Activated CD4-positive, alpha-beta T cell treated with anti-CD3 and anti-CD28 coated beads, Interleukin-2, amount 50 U/mL, for 48 hours (primary cell): ENCODE measurements at places on chromosomes 3 and 15.
A peak's percentile ranks its signal among the peaks of the same experiment; 100 is the strongest.

DNA sequence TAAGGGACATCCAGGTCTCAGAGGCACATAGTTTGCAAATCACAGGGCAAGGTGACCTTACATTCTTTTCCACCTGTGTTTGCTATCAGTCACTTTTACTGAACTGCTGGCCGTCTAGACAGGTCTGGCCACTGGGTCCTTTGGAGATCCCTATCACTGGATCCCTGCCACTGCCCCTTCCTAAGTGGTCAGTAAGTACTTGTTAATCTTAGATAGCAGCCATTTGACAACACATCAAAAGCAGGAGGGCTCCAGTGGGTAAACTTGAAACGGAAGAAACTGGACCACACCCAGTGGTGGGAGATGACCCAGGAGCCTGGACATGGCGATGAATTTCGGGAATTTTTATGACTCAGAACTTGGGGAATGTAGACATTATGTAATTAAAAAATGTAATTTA lies 28.9 kb upstream of the RASGRP1 start:
- no peak for DNase-seq

DNA sequence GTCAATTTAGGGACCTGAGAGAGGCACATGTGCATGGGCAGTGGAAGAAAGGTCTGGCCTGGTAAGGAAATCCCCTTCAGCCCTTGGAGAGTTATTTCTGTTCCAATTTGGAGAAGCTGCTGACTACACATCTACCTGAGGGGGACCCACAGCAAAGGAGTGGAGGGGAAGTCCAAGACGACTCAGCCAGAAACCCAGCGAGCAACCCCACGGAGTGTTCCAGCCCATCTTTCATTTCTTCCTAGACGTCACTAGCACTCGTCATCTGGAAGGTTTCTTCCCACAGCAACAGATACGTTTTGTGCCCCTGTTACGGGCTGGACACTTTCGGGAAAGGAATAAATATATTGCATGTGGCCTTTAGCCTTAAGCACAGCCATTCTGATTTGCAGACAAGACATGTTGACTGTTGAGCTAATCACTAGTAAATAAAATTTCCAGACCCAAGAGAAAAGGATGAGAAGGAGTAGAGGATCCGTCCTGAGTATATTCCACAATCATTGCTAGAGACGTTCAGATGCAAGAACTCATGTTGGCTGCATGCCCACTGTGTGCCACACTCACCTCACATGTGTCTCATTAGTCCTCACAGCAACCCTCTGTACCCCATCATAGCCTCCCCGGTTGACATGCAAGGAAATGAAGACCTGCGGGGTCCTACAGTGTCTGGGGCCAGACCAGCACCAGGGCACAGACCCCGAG lies 7.8 kb upstream of the FAM174B start:
- DNase-seq, result peak; percentile 47

DNA sequence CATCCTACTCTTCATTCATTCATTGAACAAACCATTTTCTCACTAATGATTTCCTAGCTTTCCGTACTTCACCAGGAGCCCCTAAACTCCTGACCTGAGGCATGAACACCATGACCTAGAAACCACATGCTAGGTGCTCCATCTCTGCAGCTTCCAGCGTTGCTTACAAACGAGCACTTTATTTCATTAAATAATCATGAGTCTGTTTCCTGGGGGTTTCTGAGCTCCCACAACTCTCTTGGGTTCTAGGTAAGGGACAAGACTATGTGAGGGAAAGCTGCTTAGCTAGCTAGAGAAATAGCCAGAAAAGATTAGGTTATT lies 1.3 kb downstream of the MAP2K1 start:
- DNase-seq, result no peak

- DNase-seq, result no peak
These were observed 93.0 kb upstream of the IGSF10 start for GRCh38 chr3:151553888-151554287.

DNA sequence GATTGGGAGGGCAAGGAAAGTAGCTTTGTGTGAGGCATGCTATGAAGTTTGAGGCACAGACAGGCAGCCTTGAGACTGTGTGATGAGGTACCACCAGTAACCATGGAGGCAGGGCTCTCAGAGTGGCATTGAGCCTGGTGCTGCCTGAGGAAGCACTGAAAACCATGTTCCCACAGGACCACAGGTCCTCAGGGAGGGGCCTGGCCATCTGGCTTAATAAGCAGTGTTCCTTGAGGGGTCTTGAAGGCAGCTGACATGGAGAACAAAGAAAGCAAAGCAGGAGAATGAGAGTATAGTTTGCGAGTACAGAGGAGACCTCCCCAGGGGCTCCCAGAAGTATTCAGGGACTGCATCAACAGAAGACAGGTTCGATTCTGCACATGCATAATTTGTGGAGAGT lies 346.6 kb downstream of the EPHB1 start:
- DNase-seq, result no peak

GRCh38 chr15:101698314-101698713 lies 26.0 kb downstream of the TARS3 start:
- no peak for DNase-seq

GRCh38 chr15:73948982-73949381 lies 22.7 kb downstream of the LOXL1 start:
- DNase-seq, result no peak

DNA sequence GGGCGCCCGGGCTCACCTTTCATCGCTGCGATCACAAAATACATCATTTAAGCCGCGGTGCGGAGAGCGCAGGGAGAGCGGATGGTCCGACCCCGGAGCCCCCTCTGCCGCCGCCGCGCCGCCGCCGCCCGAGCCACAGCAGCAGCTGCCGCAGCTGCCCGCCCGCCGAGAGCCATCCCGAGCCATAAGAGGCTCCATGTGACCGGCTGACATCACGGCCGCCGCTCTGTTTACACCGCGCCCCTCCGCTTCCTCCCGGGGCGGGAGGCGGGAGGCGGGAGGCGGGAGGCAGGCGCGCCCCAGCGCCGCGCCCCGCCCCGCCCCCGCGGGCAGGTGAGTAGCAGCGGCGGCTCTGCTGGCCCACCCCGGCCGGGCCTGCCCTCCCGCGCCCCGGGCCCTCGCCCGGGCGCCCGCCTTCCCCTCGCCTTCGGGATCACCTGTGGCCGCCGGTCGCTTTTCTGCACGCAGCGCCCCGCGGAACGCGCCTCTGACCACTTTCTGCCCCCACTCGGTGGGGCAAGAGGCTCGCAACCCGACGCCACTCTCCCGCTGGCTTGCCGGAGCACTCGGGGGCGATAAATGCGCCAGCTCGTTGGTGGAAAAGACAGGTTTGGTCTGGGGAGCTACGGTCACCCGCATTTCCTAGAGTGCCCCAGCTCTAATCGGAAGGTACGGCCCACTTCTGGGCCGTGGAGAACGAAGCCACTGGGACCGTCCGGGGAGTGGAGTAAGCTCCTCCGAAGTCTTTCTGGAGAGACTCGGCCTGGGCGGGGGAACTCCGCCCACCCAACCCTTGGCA lies 113.6 kb upstream of the ICE2 start:
- peak; percentile 81 for DNase-seq

DNA sequence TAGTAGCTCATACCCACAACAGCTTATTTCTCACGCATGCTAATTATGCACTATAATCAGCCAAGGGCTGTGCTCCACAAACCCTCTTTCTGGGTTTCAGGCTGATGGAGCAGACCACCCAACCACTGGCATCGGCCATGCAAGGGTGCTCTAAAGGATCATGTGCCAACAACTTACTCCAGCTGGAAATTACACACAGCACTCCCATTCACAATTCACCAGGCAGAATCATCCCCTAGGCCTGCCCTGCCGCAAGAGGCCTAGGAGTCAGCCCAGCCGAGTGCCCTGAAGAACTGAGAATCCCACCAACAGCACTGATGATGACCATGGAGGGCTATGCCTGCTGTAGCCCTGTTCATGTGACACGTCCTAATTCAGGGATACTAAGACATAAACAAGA lies 216.2 kb upstream of the CHRNA7 start:
- no peak for DNase-seq

DNA sequence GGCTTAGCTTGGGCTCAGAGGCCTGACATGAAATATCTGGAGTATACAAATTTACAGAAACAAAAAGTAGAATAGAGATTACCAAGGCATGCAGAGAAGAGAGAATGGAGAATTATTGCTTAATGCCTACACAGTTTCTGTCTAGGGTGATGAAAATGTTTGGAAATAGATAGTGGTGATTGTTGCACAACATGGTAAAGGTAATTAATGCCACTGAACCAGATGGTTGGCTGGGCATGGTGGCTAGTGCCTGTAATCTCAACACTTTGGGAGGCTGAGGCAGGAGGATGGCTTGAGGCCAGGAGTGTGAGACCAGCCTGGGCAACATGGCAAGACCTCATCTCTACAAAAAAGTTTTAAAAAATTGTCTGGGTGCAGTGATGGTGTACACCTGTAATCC lies 46.6 kb upstream of the OSBPL11 start:
- no peak for DNase-seq

GRCh38 chr3:79306934-79307570 lies 460.7 kb downstream of the ROBO1 start:
- no peak for DNase-seq

- no peak for DNase-seq
These were observed 146.7 kb downstream of the NAALADL2 start for GRCh38 chr3:175005881-175006280.

DNA sequence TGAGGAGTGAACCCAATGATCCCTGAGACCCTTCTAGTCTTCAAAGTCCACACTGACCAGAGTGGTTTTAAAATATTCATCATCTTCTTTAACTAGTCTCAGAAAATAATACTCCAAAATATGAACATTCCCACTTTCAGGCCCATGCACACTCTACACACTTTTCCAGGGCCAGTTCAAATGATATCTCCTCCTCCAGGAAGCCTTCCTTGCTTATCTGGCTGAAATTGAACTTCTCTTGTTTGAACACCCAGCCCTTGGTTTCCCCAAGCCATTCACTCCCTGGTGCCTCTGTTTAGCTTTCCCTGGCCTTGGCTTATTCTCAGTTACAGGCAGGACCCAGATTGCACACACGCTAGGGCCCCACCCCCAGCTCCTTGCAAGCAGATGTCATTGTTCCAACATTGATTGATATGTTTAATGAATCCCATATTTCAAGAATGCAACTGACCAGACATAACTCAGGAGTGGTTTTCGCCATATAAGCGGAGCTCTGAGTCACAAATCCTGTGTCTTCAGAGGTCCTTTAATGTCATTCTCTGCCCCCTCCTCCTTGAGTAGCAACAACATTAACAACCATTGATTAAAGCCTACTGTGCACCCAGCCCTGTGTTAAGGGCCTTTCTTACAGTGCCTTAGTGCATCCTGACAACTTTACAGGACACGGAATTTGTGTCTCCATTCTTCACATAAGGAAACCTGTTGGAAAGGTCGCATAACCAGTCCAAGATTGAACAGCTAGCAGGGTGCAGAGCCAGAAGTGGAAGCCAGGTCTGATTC lies 2.1 kb downstream of the ITGA11 start:
- no peak for DNase-seq

GRCh38 chr15:85582131-85583079 lies 202.0 kb downstream of the AKAP13 start:
- DNase-seq, result peak; percentile 63

GRCh38 chr15:63353887-63354286 lies 27.8 kb downstream of the CA12 start:
- no peak for DNase-seq

DNA sequence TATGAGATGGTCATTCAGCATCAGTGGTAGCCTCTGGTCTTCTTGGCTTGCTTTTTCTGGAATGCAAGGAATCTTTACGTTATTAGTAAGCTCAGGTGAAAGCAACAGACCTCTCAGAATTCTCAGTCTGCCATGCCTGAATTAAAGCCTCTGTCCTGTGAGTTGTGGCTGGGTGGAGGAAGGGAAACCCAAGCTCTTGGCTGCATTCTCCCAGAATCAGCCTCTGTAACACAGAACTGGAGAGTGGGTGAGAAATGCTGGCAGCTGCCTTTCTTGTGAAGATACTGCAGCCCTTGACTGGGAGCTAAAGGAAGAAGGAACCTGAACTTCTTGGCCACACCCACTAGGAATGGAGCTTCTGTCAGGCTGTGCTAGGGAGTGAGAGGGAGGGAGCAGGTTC lies 505.8 kb downstream of the EPHA3 start:
- DNase-seq, result no peak

GRCh38 chr15:90000186-90001001 lies 730 bp upstream of the ZNF710 start:
- no peak for DNase-seq

GRCh38 chr3:171054921-171055320 lies 28.4 kb upstream of the SLC2A2 start:
- DNase-seq, result no peak

DNA sequence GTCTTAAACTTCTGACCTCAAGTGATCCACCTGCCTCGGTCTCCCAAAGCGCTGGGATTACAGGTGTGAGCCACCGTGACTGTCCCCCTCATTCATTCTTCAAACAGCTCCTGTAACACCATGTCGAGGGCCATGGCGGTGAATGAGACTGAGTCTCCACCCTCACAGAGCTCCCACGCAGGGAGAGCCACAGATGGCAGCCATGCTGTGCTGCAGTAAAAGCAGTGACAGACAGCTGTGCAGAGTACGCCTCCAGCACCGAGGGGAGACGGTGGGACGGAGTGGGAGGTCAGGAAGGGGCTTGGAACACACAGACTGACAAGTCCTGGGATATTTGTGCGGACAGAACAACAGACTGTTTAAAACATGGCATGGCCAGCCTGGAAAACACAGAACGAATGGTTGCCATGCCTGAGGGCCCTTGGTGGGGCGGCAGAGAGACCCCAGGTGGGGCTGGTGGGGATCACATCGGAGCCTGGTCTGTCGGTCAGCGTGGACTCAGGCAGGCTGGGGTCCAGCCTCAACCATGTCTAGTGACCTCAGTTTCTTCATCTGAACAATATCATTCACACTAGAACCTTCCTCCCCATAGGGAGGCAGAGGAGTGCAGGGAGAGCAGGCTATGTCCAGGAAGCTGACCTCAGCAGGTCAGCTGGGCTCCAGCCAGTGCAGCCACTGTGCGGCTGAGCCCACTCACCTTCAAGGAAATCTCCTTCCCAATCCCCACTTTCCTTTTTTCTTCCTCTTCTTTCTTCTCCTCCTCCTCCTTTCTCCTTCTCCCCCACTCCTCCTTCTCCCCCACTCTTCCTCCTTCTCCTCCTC lies 20.6 kb upstream of the LCTL start:
- DNase-seq, result no peak

GRCh38 chr3:190064112-190064511 lies 56.6 kb downstream of the P3H2 start:
- DNase-seq, result no peak

GRCh38 chr3:46080124-46080968 lies 53.1 kb upstream of the XCR1 start:
- no peak for DNase-seq

- DNase-seq, result no peak
These were observed 84.4 kb downstream of the MYLK start for GRCh38 chr3:123799544-123800361.

DNA sequence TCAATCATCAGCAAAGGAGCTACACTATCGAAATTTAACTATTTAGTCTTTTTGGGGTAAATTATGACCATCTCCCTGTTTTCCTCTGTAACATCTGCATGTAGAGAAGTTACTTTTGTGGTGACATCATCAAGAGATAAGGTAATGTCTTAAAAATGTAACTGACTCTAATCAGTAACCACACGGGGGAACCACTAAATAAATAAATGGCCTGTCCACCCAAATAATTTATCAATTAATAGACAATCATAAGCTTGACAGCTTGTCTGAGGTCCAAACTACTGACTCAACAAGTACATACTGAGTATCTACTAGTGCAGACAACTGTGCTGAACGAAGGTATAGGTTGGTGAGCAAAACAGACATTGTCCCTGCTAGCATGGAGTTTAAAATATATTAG lies 219.3 kb downstream of the SLC9A9 start:
- DNase-seq, result no peak
